Urinary bladder (tissue), 4 donors: ENCODE measurements at places on chromosomes 13 and 19.

- no peak for DNase-seq
Observed at GRCh38 chr19:35140962-35141836, 1.9 kb upstream of the FXYD7 start.

DNA sequence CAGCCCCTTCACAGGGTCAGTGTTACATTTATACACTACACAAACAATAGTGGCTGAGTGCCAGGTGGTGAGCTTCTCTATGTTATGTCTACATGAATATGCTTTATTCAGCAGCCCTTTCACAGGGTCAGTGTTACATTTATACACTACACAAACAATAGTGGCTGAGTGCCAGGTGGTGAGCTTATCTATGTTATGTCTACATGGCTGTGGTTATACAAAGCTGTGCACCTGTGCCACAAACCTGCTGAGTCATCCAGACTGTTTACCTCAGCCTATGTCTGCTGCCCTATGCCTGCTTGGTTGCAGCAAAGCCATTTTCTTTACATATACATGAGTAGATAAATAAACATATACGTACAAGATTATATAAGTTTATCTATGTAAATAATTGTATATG is 76.5 kb downstream of the ZNF726 start:
- no peak for DNase-seq

DNA sequence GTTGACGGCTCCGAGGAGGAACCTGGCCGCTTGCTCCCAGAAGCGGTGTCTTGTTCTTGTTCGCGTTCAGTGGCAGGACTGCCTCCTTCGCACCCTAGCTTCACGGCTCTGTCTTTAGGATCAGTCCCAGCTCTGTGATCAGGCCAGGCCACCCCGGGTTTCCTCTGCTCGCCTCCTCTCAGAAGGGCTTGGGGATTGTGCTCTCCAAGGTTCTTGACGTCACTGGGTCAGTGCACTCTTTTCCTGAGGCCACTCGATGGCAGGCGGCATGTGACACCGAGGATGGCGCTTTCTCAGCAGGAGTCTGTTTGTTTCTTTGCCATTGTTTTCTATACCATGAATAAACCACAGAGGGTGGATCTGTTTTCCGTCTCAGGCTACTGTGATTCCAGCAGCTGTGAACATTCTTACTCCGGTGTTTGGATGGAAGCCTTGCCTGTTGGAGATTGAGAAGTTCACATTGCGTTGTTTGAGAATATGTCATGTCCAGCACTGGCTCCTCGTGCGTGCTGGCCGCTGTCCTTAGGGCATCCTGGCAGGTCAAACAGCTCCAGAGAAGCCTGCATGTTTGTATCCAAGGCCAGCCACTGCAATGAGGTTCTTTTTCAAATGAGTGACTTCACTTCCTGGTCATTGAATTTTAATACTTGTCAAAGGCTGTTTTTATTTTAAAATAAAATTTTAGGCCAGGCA is 44.5 kb downstream of the SLC7A9 start:
- no peak for DNase-seq

- DNase-seq: no peak
Observed at GRCh38 chr19:35346193-35347052, 1.3 kb upstream of the FFAR1 start.

DNA sequence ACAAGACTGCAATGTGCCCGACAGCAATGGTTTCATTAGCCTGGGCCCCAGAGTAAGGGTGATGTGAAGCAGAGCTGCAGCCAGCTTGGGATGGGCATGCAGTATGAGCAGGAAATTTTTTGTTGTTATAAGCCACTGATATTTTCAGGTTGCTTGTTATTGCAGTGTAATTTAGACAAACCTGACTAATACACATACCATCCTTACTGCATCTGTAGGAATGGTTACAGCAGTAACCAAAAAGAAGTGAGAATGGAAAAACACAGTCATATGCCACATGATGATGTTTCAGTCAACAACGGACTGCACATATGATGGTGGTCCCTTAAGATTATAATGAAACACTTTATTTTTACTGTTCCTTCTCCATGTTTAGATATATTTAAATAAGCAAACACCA is 8.6 kb upstream of the POMP start:
- no peak for DNase-seq

- no peak for DNase-seq
Observed at GRCh38 chr13:93307651-93308050, 81.0 kb downstream of the GPC6 start.

- DNase-seq: peak; percentile 20
Observed at GRCh38 chr19:51800473-51801244, 5.7 kb downstream of the FPR3 start.

- DNase-seq: no peak
Observed at GRCh38 chr13:74025369-74025768, 108.8 kb downstream of the KLF12 start.

DNA sequence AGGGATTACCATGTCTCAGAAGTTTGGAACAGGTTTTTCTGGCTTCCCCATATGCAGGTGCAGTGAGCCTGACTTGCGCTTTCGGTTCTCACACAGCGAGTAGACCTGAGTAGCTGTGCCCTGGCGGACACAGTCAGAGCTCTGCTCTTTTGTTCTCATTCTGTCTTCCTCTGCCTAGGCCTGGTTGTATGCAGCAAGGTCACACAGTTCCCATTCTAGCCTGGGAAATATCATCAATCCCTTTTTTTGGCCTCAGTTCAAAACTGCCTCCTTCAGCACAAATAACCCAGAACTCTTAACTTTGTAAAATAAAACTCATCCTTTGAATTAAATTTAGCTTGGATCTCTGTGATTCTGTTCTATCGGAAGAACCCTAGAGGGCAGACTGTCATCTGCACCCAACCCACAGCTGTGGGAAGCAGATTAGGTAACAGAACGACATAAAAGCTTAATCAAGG is 10.2 kb downstream of the OXGR1 start:
- peak; percentile 81 for DNase-seq

- no peak for DNase-seq
Observed at GRCh38 chr19:15781661-15782060, 5.8 kb upstream of the OR10H5 start.

DNA sequence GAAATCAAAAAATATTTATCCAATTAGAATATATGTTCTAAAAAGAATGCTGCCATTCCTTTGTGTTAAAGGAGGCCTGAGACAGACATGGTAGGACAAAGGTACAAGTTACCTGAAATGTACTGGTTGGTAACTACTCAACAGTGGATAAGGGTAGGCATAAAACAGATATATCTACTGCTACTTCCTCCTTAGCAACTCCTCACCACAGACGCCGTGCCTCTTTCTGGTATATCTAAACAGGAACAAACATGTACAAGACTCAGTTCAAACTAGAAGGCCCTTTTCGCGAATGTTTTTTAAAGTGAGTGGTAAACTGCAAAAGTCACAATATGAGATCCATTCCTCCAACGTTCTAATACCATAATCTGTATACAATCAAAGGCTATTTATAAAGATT is 86.9 kb downstream of the TBC1D4 start:
- DNase-seq: no peak

GRCh38 chr13:26528527-26528926 is 29.0 kb upstream of the WASF3 start:
- no peak for DNase-seq

GRCh38 chr13:100234006-100234405 is 145.1 kb downstream of the PCCA start:
- no peak for DNase-seq

DNA sequence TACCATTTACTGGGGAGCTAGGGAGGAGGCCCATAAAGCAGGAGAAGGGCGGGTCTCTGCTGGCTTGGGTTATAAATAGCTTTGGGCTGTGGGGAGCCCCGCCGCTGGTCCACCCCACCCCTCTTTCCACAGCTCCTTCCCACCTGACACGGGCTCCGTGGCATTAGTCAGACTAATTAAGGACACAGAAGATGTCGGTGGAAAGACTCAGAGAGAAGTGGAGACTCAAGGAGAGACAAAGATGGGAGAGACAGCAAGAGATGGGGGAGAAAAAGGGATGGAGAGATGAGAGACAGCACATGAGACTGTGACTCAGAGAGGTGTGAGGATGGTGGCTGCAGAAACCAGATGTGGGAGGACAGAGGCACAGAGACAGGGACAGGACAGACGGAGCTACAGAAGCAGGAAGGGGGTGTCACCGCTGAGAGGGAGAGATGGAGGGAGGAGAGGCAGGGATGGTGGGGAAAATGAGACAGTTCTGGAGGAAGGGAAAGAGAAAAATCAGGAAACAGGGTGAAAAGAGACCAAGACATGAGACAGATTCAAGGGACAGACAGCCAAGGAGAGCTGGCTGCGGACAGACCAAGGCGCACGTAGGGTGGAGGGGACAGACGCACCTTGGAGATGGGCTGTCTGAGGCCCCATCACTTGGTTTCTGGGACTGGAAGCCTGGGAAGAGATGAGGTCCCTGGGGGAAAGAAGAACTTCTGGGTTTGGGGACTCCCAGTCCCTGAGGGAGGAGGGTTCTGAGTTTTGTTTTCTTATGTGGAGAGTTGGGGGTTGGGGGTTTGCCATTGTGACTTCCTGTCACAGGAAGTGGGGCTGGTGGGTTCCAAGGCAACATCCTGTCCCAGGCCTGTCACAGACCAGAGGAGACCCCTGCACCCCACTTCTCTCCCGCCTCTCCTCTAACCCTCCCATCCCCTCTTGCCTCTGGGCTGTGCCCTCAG is 4.1 kb downstream of the ARHGEF1 start:
- DNase-seq: no peak

DNA sequence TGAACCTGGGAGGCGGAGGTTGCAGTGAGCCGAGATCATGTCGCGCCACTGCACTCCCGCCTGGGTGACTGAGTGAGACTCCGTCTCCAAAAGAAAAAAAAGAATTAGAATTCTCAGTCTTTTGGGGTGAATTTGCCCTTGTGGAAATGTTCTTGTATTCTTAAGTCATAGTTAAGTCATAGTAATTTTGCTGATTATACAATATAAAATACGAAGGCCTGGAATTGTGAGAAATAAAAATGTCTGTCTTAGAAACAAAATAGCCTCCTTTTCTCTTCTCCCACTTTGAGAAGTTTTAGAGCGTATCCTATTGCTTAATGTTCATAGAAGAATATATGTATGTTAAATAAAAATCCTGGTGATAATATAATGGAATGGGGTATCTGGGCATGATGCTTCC is 18.1 kb downstream of the SUGT1 start:
- no peak for DNase-seq

GRCh38 chr13:48253849-48254248 is 20.8 kb downstream of the ITM2B start:
- DNase-seq: no peak
